ENCODE measurements at places on chromosomes 11 and 22.

DNA sequence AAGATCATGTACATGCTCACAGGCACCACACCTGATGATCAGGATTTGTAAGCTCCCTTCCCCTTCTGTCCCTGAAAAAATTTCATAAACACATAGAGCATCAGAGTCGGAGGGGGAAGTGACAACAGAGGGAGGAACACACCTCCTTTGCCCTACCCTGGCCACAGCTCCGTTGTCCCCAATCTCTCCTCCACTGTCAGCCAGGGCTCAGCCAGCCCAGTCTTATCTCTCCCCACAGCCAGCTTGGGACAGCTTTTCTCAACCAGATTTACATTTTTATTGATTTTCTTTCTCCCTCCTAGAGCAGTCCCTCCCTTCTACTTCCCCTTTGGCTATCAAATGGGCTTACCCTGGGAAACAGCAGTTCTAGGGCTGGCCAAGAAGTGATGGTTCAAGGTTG, 32.1 kb upstream of the TPBGL start:
- DNase-seq = no peak

DNA sequence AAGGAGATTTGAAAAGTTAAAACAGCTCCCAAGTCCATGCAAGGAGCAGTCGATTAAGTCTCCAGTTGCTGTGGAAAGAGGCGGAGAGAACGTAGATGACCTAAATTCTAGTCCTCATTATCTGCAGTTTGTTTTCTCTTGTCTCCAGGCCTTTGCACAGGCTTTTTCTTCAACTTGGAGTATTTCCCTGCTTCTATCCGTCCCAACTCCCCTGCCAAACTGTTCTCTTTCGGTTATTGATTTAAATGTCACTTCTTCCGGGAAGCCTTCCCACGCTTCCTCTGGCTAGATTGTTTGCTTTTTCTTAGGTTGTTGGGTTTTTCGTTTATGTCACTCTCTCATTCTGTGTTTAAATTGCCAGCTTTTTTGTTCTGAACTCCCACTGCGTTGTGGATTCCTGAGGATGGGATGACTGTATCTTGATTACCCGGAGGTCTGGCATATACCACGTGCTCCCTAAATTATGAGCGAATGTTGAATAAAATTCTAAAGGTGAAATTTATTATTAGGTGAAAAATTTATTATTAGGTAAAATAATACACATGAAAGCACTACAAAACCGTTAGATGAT, 463 bp downstream of the TMEM126B start:
- peak; percentile 16 for DNase-seq

DNA sequence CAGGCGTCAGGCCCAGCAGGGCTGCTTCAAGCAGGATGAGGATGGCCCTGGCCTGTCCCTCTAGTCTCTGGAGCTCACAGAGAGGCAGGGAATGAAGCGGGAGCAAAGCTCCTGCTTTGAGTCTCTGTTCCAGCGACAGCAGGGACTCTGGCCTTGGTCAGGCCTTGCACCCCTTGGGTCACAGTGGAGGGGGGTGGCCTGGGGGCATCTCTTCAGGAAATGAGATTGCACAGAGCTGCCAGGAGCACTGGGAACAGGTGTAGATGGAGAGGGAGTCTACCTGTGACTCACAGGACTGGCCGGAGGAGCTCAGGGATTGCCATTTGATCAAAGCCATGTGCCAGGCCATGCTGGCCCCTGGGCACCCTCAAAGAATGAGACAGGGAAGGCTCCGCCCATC, 1.6 kb downstream of the ANO1 start:
- no peak for DNase-seq

GRCh38 chr11:44524751-44525201, 40.7 kb upstream of the CD82 start:
- no peak for DNase-seq

DNA sequence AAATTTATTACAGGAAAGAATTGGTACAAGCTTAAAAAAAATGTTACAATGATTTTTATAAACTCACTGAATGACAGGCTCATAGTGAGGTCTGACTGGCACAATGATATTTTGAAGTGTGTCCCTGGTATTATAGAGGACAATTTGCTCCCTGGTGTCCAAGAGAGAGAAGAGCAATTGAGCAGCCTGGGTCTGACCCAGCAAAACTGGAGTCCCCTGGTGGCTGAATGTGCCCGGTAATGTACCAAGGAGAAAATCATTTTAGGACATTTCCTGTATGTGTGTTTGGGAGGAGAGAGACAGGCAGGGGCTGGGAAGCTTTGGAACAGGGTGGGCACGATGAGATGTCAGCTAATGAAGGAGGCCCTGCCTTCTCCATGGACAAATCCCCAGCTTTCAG, 125.3 kb downstream of the APOL5 start:
- DNase-seq = peak; percentile 7

- no peak for DNase-seq
Observed at GRCh38 chr11:60830478-60831142, 11.3 kb upstream of the CCDC86 start.

DNA sequence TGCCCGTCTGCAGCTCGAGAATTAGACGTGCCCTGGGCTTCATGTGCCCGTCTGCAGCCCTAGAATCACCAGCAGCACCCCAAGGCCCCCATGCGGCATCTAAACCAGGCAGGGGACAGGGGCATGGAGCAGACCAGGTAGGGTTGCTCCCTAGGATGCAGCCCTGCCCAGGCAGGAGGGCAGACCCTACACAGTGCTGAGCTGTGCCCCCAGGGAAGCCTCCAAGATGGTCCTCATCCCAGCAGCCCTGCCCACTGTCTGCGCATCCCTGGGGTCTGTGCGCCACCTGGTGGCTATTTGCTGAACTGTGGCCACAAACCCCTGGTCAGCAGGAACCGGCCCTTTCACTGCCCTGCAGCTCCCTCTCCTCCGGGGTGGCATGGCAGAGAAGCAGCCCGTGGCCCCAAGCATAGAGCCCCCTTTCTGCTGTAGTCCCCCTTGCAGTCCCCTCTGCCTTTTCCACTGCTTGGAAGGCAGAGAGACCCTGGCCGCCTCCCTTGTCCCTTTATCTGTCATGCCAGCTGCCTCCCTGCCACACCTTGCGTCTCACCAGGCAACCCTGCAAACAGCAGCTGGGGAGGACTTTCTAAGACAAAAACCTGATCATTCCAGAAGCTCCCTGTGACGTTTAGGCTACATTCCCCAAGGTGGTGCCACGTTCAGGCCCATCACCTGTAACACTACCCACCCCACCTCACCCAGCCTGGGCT, 86.6 kb downstream of the KCNQ1 start:
- peak; percentile 78 for DNase-seq

GRCh38 chr11:105100206-105100605, 39.4 kb downstream of the CARD18 start:
- DNase-seq = peak; percentile 51

GRCh38 chr22:17057959-17058814, 26.6 kb upstream of the IL17RA start:
- DNase-seq = peak; percentile 60

- DNase-seq = no peak
Observed at GRCh38 chr11:206002-206384, 1.2 kb downstream of the BET1L start.

- no peak for DNase-seq
Observed at GRCh38 chr11:62264004-62264403, 6.0 kb upstream of the SCGB2A2 start.

DNA sequence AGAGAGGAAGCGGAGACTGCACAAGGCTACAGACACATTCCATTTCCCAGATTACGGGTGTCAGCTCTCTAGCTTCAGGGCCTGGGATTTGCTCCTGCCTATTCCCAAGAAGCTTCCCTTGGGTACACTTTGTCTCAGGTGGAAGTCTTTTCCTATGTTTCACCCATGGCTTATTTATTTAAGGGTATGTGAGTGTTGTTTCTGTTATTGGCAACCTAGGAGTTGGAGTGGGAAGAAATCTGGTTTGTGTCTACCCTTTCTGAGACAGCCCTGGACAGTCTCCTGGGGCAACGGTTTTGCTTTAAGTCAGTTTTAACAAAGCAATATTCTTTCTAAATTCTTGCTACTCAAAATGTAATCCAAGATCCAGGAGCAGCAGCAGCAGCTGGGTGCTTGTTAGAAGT, 127.0 kb downstream of the MICAL2 start:
- DNase-seq = no peak

GRCh38 chr11:123186286-123186685, 8.8 kb downstream of the CLMP start:
- DNase-seq = no peak

DNA sequence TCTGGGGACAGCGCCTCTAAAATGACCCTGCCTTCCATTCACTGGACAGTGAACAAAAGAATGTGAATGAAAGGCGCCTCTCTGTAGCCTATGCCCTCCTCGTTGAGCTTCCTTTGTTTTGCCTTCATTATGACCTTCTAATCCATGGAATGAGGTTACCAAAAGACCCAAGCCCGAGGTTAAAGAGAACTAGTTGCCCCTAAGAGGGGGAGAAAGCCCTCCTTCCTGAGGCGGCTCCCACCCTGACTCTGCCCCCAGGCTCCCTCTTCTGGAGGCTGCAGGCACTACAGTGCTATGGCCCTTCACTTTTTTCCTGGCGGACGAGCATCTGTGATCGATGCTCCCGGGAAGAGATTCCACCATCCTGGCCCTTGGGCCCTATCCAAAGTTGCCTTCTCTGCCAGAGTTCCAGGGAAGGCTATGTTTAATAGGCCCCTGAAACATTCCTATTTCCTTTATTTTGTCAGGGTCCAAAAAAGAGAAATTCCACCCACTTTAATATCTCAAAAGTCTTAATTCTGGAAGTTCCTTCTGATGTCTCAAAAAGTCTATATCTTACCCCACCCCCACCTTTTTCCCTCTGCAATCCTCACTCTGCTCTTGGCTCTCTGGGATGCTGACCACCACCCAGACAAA, 147.3 kb downstream of the FEZ1 start:
- DNase-seq = peak; percentile 43

DNA sequence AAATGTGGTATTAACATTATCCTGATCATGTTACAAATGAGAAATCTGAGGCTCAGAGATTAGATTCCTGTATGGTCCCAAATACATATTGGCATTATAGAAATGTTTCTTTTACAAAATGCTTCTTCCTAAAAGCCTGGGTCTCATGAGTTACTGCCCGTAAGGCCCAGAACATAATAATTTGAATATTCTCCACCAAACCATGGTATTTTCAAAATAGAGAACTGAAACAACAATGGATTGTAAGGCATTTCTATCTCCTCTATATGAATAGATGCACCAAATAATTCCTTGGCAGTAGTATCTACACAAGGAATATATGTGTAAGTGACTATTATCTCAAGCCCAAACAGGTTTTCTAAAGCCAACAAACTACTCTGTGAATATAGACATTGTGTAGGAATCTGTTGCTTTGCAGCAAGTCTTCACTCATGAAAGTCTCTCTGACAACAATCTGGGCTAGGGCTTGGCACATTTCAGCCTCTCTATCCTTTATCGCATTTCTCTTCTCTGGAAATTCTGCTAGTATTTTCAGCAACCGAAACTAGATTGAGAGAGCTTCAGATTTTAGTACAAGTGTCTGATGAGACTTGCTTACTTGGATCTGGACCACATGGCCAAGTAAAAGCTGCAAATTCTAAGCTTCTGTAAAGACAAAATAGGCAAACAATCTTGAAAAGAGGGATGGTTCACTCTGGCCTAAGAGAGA, 112.8 kb upstream of the ARHGAP20 start:
- DNase-seq = no peak

DNA sequence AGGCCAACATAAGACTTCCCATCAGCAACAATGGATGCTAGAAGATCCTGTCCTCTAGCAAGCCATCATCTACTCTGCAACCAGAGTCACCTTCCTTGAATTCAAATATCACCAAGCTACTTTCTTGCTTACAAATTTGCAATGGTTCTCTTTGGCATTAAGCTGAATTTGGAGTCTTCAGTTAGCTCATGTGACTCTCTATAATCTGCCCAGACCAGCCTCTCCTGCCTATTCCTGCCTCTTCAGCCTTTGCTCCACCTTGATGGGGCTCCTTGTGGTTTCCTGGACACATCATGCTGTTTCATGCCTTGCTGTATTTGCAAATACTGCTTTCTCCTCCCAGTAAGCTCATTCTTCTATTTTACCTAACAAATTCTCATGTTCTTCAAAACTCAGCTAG, 82.3 kb downstream of the RASSF10 start:
- no peak for DNase-seq

- peak; percentile 14 for DNase-seq
Observed at GRCh38 chr11:57426439-57426928, 437 bp downstream of the SLC43A3 start.

DNA sequence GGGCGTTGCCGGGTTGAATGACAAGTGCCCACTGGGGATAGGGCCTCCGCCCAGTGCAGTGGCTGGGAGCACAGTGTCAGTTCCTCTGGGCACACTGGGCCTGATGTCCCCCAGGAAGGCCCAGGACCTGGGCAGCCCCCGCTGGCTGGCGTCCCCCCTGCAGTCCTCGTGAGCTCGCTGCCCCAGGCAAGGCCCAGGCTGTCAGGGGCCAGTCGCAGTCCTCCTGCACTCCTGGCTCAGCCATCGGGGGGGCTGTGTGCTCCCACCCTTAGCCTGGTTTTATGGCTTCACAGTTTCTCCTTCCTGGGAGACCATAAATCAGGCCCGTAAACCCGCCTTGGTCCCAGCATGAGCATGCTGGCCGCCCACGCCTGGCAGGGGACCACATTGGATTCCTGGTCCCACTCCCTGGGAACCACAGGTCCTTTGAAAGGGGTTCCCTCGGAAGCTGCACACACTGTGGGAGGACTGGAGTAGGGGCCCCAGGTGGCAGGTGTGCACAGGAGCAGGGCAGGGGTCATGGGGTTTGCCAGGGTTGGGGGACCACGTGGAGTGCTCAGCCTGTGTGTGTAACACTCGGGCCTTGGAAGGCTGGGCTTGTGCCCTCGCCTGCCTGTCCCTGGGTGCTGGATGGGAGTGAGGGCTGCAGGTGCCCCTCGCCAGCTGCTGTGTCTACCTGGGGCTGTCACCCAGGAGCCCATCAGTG, 113.6 kb downstream of the KCNQ1OT1 start:
- DNase-seq = no peak

GRCh38 chr11:125081098-125081798, 18.1 kb downstream of the SLC37A2 start:
- no peak for DNase-seq

- no peak for DNase-seq
Observed at GRCh38 chr11:5737091-5737490, 843 bp downstream of the OR56B1 start.

DNA sequence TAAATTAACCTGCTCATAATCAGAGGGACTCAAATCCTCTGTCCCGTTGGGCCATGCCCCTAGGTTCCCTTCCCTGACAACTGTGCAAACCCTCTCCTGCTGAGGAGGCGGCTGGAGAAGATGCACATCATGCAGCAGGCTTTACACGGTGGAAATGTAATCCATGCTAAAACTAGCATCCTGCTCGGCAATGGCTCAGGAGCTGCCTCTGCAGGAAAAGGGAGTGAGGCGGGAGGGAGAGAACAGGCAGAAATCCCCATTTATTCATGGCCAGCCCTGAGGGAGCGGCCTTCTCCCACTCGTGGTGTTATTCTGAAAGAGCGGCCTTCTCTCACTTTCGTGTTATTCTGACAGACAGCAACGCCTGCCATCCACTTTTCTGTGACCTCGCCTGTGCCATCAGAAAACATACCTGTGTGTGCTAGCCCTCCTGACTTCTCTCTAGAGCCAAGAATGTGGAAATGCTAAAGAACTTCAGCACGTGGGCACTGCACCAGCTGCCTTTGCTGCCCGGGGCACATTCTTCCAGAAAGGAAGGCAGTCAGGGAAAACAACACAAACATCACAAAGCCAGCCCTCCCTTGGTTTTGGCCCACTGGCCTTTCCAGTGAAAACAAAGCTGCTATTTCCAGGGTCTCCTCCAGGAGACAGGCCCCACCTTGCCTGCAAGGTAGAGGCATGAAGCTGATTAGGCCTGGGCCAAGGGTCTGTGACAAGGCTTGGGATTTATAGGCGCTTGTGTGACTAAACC, 62.9 kb upstream of the BID start:
- no peak for DNase-seq

- DNase-seq = no peak
Observed at GRCh38 chr11:134231958-134232659, 7.6 kb downstream of the VPS26B start.

- DNase-seq = no peak
Observed at GRCh38 chr11:16924826-16925560, 89.2 kb downstream of the PLEKHA7 start.
